Mesothelial cell of epicardium (in vitro differentiated cells): ENCODE measurements at places on chromosomes 16 and 17. TPM values are rescaled to one million over a fixed set of nuclear protein-coding genes. Genes with fewer than 3 reads are reported as not detected.

CBLN1 gene
- not detected in 3 replicates for total RNA-seq

RASD1 gene
- 1.9 to 2.8 TPM (median 2.1 TPM) in 3 replicates for total RNA-seq

MGAT5B gene
- 0.47 to 1.0 TPM (median 0.78 TPM) in 3 replicates for total RNA-seq

TP53TG3F gene
- total RNA-seq = not detected in 3 replicates

DNA sequence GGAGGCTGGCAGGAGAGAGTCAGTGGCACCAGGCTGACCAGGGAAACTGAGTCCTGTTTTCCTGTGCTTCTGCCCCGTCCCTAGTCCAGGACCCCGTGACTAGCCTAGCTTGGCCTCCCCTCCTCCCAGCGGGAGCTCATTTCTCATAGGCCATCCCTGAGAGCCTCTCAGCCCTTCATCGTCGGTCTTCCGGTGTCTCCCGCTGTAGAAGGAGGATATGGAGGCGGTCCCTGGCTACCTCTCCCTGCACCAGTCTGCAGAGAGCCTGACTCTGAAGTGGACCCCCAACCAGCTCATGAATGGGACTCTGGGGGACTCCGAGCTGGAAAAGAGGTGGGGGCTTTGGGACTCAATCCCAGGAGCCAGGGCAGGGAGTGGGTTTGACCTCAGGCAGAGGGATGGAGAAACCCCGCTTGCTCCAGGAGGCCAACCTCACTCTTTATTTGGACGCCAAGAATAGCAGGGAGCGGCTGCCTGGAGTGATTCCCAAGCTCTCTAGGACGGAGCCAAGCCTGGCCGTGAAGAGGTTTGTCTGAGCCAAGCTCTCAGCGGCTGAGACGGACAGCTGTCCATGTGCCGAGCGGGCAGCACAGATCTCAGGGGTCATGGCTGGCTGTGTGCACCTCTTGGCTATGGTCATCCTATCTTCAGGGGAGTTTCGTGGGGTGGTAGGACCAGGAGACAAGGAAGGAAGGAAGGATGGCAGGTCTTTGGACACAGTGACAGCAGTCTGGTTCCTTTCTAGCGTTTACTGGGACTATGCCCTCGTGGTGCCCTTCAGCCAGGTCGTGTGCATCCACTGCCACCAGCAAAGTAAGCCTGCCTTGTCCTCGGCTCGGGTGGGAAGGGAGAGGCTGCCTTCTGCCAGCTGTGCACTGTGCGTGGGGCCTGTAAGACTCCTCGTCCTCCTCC is 26.8 kb downstream of the SGSM2 start:
- DNase-seq = no peak
- H3K4me3 ChIP-seq = no peak overlapping the region

- H3K4me1 ChIP-seq = no peaks in the 10 kb centered on the region
- peaks cover 22% of the 10 kb centered on the region for H3K36me3 ChIP-seq
- H3K4me3 ChIP-seq = no peak overlapping the region
- peaks cover 2% of the 10 kb centered on the region for H3K27me3 ChIP-seq
Observed at GRCh38 chr16:84049403-84050060, 6.9 kb upstream of the SLC38A8 start.

DNA sequence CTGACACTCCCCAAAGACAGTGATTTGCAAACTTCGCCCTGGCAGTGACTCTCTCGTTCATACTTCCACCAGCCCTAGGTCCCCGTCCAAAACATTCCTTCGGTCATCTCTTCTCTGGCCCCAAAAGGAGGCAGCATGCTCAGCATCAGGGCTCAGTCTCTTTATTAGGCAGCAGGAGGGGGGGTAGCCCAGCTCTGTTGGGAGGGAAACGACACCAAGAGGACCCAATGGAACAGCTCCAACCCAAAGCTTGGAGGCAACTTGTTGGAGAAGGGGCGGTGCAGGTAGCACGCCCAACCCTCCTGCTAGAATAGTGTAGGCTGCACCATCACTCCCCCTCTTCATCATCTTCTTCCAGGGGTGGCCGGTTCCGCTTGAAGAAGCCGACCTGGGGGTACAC is 8.4 kb upstream of the FAM171A2 start:
- no peak overlapping the region for H3K27ac ChIP-seq
- no peak overlapping the region for H3K4me3 ChIP-seq
- DNase-seq = no peak
- H3K36me3 ChIP-seq = no peaks in the 10 kb centered on the region

DNA sequence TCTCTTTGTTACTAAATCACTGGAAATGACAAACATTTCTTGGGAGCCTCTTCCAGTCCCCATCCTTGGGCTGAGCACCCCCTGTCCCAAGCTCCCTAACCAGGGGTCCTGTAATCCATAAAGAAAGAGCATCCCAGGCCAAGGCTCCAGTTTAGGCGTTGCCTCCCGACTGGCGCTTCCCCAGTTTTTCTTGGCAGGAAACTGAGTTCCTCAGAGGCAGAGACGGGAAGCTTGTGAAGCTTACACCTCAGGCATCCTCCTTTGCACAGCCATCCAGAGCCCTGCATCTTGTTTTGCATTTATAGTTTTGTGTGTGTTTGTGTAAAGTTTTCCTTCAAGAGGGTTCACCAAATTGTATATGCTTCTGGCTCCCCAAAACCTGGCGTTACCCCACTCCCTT is 7.1 kb downstream of the COPZ2 start:
- no peak overlapping the region for H3K4me3 ChIP-seq
- no peaks in the 10 kb centered on the region for H3K36me3 ChIP-seq
- H3K27ac ChIP-seq = no peak overlapping the region
- no peaks in the 10 kb centered on the region for H3K27me3 ChIP-seq
- no peak for DNase-seq

- no peak overlapping the region for H3K27ac ChIP-seq
- no peak for DNase-seq
- H3K4me3 ChIP-seq = no peak overlapping the region
- no peaks in the 10 kb centered on the region for H3K36me3 ChIP-seq
- H3K4me1 ChIP-seq = peaks cover 8% of the 10 kb centered on the region
- H3K27me3 ChIP-seq = peaks cover 4% of the 10 kb centered on the region
Observed at GRCh38 chr16:12320298-12320706, 343.8 kb downstream of the SNX29 start.

- no peaks in the 10 kb centered on the region for H3K27me3 ChIP-seq
- no peak overlapping the region for H3K4me3 ChIP-seq
- peaks cover 43% of the 10 kb centered on the region for H3K4me1 ChIP-seq
- H3K27ac ChIP-seq = peak overlapping the region; percentile 52
Observed at GRCh38 chr16:70695331-70696070, 9.6 kb upstream of the MTSS2 start.

DNA sequence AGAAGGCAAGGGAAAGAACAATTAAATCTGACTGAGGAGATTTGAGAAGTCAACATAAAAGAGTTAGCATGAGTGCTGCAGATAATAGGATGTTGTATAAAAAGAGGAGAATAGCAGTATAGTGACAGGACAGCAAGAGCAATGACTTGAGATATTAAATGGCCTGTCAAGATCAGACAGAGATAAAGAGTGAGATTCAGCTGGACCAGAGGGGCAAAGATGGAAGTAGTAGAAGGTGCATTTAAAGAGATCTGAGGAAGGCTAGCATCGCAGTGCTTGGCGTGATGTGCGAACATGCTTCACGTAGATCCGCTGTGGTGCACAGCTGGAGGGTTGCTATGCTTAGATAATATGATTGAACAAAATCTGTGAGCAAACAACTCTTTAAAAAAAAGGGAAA is 1422.6 kb upstream of the CDH8 start:
- no peak overlapping the region for H3K4me3 ChIP-seq
- DNase-seq = no peak
- H3K27ac ChIP-seq = no peak overlapping the region
- H3K36me3 ChIP-seq = no peaks in the 10 kb centered on the region
- peaks cover 3% of the 10 kb centered on the region for H3K4me1 ChIP-seq

DNA sequence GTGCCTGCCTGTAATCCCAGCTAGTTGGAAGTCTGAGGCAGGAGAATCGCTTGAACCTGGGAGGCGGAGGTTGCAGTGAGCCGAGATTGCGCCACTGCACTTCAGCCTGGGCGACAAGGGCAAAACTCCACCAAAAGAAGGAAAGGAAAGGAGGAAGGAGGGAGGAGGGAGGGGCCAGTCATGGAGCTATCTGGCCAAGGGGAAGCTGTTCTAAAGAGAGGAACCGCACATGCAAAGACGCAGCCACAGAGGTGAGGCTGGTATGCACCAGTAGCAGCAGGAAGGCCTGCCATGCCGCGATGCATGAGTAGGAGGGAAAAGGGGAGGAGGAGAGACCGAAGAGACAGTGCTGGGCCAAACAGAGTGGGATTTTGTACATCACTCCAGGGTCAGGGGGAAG is 35.9 kb downstream of the HSBP1 start:
- peaks cover 33% of the 10 kb centered on the region for H3K4me1 ChIP-seq
- no peak overlapping the region for H3K27ac ChIP-seq
- DNase-seq = no peak
- H3K36me3 ChIP-seq = no peaks in the 10 kb centered on the region

- no peak overlapping the region for H3K4me3 ChIP-seq
- no peak overlapping the region for H3K27ac ChIP-seq
Observed at GRCh38 chr17:44417553-44417952, 28.1 kb upstream of the ITGA2B start.

DNA sequence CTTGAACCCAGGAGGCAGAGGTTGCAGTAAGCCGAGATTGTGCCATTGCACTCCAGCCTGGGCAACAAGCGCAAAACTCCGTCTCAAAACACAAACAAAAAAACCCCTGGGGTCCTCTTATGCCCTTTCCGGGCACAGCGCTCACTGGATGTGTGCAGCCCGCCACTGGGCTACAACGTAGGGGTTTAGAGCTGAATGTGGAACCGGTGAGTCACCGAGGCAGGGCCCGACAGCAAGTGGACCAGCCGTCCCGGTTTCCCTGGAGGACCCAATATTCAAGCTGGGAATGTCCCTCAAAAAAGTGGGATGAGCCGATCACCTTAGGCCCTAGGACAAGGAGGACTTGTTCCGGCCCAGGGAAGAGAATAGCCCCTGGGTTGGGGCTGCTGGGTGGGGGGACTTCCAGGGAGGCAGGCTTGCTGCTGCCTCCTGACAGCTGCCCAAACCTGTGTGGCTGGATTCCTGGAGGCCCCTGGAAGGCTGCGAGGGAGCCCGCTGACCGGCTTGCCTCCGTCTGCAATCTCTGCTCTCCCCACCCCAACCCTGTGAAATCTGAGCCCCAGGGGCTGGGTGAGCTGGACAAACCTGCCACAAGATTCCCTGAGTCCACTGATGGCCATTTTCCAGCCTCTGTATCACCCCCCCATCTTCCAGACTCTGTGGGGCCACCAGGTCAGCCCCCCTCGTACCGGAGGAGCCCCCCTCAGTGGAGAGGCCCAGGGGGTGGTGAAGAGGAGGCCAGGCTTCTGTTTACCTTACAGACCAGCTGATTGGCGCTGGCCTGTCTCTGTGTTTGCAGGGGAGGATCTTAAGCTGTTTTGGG is 2.9 kb upstream of the CLDN9 start:
- peak overlapping the region; percentile 39 for H3K4me3 ChIP-seq
- H3K27ac ChIP-seq = peak overlapping the region; percentile 94
- peak; percentile 92 for DNase-seq
- peaks cover 74% of the 10 kb centered on the region for H3K4me1 ChIP-seq
- no peaks in the 10 kb centered on the region for H3K36me3 ChIP-seq
- H3K27me3 ChIP-seq = peaks cover 68% of the 10 kb centered on the region

DNA sequence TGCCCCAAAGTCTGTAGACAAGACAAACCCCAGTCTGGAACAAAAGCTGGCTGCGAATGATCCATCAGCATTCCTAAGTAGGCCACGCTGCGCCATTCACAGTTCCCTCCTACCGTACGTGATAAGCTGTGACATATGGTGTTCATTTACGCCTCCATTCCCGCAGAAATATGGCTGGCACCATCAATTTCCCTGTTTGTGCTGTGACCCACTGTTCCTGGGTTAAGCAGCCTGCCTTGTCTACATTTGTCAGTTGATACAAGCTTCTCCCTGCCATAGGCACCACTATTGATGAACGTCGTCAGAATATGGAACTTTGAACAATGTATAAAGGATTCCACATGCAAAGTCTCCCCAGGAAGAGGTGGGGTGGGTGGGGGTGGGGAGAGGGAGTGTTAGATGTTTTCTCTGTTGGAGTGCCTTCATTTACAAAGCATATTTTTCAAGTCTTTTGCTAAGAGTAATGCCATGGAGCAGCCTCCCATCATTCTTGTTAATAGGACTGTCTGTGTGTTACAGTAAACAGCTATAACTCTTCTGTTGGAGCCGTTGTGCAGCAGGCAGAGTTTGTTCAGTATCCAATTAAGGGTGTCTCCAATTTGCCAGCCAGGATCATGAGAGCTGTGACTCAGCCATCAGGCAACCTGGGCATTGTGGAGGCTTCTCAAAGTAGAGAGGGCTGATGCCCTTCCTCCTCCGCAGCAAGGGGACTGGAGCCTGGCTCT is 294.6 kb downstream of the TMEM114 start:
- DNase-seq = no peak

- H3K27ac ChIP-seq = no peak overlapping the region
- no peaks in the 10 kb centered on the region for H3K36me3 ChIP-seq
- H3K27me3 ChIP-seq = peaks cover 54% of the 10 kb centered on the region
- no peak overlapping the region for H3K4me3 ChIP-seq
Observed at GRCh38 chr16:52537516-52537915, 9.4 kb downstream of the TOX3 start.

DNA sequence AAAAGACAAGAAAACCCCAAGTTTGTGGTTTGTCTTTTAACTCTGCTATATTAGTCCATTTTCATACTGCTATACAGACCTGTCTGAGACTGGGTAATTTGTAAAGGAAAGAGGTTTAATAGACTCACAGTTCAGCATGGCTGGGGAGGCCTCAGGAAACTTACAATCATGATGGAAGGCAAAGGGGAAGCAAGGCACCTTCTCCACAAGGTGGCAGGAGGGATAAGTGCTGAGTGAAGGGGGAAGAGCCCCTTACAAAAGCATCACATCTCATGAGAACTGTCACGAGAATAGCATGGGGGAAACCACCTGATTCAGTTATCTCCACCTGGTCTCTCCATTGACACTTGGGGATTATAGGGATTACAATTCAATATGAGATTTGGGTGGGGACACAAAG is 13.5 kb upstream of the ADAM11 start:
- no peak overlapping the region for H3K4me3 ChIP-seq
- no peaks in the 10 kb centered on the region for H3K27me3 ChIP-seq
- peaks cover 6% of the 10 kb centered on the region for H3K4me1 ChIP-seq
- H3K27ac ChIP-seq = no peak overlapping the region
- peaks cover 2% of the 10 kb centered on the region for H3K36me3 ChIP-seq
- DNase-seq = no peak

DNA sequence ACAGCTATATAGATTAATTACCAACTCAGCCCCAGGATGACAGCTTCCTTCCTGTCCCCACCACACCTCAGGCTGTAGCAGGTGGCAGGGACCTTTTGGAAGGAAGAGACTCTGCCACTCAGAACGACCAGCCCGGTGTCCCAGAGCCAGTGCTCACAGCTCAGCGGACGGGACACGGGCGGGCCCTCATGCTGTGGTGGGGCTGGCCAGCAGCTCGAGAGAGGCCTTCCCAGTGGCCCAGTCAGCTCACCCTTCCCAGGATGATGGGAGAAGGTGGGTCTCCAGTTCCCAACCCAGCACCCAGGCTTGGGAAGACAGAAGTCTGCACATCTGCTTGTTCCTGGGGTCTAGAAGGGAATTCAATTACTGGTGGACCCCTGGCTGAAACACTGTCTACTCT is 10.5 kb downstream of the NUDT16L1 start:
- no peaks in the 10 kb centered on the region for H3K27me3 ChIP-seq
- no peak overlapping the region for H3K4me3 ChIP-seq
- DNase-seq = no peak
- no peaks in the 10 kb centered on the region for H3K4me1 ChIP-seq
- H3K36me3 ChIP-seq = peaks cover 29% of the 10 kb centered on the region
- no peak overlapping the region for H3K27ac ChIP-seq

- H3K27ac ChIP-seq = peak within 1 kb of the TSS; percentile 64
- peak; percentile 63 for DNase-seq
- H3K4me1 ChIP-seq = peaks cover 9% of the 10 kb centered on the region
- peak within 1 kb of the TSS; percentile 79 for H3K4me3 ChIP-seq
- H3K27me3 ChIP-seq = no peaks in the 10 kb centered on the region
Observed at GRCh38 chr17:81917565-81918332, at the start of gene SIRT7. Gene SIRT7 (minus strand): TSS chr17:81918176. CDS start chr17:81918131, 45 bp downstream.

GRCh38 chr17:9292561-9292941 is 271.2 kb downstream of the NTN1 start:
- peaks cover 19% of the 10 kb centered on the region for H3K4me1 ChIP-seq
- H3K4me3 ChIP-seq = no peak overlapping the region
- no peaks in the 10 kb centered on the region for H3K36me3 ChIP-seq
- H3K27ac ChIP-seq = no peak overlapping the region
- no peak for DNase-seq
